NCI-H1048 (cell line): ENCODE measurements at places on chromosomes 11 and 22.

DNA sequence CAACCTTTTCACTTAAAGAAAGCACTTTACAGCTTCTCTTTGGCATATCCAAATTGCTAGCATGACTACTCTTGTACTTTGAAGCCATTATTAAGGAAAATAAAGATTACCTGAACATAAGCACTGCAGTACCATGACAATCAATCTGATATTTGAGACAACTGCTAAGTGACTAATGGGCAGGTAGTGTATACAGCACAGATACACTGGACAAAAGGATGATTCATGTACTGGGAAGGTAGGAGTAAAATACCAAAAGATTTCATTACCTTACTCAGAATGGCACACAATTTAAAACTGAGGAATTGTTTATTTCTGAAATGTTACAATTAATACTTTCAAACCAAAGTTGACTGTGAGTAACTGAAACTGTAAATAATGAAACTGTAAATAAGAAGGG, 1054.3 kb upstream of the TENM4 start:
- DNase-seq = no peak

- no peak for DNase-seq
Observed at GRCh38 chr11:69906453-69906907, 87.3 kb upstream of the FGF3 start.

DNA sequence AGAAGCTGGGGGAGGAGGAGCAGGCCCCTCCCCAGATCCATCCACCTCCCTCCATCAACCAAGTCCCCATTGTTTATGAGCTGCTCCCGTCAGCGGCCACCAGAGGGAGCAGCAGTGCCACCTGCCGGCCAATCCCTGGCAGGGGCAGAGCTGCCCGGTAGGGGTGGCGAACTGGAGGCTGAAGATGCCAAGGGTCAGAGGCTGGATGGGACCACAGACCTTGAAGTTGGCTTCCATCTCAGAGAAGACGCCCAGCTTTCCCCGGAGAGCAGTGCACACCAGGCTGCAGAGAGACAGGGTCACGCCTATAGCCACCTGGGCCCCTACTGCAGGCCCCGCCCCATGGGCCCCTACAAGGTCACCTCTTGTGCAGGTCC, 3.6 kb downstream of the FIBP start:
- no peak for DNase-seq

DNA sequence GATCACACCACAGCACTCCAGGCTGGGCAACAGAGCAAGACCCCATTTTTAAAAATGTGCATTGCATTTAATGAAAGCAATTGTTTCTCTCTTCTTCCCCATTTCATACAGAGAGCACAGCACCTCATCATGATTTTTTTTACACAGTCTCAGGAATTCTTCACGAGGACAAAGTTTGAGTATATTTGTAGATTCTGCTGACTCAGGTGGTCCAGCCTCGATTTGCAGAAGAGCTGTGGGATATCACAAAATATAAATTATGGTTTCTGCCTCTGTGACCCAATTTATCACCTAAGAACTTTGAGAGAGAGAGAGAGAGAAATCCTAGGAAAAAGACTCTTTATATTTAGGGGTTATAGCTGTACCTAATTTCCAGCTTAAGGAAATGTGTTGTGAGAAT, 19.8 kb downstream of the CASP5 start:
- DNase-seq = no peak

DNA sequence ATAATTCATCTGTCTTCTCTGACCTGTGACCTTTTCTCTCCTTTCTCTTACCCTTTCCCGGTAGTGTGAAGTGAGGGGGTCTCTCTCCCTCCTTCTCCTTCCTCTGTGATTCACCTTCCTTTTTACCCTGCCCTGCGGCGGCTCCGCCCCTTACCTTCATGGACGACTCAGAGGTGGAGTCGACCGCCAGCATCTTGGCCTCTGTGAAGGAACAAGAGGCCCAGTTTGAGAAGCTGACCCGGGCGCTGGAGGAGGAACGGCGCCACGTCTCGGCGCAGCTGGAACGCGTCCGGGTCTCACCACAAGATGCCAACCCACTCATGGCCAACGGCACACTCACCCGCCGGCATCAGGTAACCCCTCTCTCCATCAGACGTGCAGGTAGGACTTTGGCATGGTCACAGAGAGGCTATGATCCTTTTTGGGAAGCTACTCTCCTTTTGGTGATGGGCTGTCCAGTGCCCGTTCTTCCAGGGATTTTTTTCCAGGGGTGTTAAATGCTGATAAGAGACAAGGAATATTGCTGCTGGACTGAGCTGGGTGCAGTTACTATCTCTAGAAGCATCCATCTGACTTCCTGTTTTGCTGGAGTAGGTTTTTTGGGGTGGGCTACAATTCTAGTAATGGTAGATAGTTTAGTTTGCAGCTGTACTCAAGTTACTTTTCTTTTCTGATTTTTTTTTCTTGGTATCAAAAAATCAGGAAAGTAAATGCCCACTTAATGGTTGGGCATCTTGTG, 29.9 kb downstream of the CTNND1 start:
- no peak for DNase-seq

- DNase-seq = no peak
Observed at GRCh38 chr11:113249491-113249763, 65.0 kb upstream of the TTC12 start.

- DNase-seq = no peak
Observed at GRCh38 chr22:48923165-48923865, 904.4 kb downstream of the BRD1 start.

- DNase-seq = no peak
Observed at GRCh38 chr11:83092488-83093384, 21.0 kb upstream of the RAB30 start.

- peak; percentile 32 for DNase-seq
Observed at GRCh38 chr22:27107824-27108223, 450.4 kb downstream of the MIAT start.

GRCh38 chr11:122923302-122923701, 40.7 kb downstream of the JHY start:
- DNase-seq = no peak

DNA sequence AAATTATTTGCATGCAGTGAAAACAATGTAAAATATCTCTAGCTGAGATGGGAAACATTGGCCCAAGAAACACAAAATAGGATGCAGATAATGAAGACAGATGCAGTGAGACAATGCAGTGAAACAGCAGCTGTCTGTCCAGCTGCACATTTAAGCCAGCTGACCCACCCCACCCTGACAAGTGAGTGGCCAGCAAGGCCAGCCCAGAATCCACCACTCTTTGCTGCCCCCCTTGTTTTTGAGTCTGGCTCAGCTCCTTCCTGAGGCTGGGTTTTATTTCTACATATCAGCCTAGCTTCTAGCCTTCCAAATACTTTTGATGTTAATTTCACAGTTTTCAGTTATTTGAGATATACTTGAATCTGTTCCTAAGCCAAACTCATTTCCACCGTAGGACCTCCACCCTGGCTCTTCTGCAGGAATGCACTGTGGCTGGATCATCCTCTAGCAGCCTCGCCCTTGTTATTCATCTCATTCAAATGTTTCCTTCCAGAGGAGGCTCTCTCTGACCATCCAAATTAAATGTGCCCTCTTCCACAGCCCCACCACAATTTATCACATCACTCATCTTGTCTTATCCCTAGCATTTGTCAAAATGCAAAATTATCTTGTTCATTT, 154.1 kb upstream of the POU2AF2 start:
- DNase-seq = no peak

GRCh38 chr11:35274909-35275785, 136.2 kb downstream of the CD44 start:
- DNase-seq = no peak

DNA sequence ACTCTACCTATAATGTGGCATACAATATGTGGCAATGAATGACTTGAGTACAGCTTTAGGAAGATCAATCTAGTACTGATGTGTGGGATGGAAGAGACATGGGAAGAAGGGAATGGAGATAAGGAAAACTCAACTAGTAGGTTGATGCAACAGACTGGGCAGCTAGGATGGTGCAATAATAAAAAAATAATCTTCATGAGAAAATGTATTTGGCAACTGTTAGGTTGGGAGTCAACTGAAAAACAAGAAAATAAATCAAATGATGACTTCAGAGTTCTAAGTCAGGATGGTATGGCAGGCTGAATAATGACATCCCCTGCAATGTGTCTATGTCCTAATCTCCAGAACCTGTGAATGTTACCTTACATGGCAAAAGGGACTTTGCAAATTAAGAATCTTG, 236.8 kb upstream of the PITPNB start:
- DNase-seq = no peak

DNA sequence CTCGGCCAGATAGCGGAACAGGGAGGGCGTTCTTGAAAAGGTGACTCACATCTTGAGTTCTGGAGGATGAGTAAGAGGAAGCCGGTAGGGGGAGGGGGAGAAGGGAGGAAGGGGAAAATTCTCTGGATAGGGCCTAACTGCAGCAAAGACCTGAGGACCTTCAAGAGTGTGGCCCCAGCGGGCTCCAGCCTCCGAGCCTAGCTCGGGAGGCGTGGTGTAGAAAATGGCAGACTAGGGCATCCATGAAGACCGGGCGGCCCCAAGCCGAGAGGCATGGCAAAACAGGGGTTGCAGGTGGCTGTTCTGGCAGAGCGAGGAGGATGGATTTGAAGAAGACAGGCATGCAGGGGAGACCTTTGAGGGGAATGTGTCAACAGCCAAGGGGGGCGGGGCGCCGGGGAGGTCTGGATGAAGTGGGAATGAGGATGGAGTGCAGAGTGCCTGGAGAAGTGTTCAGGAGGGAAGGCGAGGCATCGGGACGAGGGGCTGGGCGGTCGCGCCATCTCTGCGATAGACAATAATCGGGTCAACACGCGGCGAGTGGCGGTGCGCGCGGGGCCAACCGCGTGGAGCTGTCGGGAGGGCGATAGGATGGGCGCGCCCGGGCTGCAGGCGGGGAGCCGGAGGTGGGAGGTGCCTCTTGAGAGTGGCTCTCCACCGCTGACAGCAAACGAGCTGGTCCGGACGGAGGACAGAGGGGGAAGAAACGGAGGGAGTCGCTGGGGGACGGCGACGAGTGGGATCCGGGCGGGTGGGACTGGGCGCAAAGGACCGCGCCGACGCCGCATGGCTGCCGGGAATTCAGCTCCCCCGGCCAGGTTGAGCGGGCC, 40.0 kb upstream of the CREB3L1 start:
- DNase-seq = no peak

DNA sequence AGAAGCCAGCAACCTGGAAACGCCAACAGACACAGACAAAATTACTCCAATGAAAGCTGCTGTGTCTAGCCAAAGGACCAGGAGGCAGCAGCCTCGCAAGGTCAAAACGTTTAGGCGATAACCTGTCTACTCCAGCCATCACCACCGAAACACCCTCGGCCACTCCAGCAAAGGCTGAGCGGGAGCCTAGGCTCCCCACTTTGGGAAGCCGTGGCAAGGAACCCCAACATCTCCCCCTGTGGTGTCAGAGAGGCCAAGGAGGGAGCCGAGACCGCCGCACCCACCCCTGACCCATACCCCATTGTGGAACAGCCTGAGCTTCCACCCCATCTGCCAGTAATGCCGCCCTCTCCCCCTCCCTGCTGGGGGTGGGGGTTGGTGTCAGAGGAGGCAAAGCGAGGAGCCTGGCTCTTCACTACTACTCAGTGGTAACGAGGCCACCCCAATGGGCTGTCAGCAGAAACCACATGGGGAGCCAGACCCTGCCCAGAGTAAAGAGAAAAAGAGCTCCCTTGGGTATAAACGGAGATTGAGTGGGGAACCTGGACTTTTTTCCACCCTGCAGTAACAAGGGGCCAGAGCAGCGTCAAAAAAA, 33.9 kb upstream of the SEPTIN5 start:
- DNase-seq = no peak

- DNase-seq = no peak
Observed at GRCh38 chr11:46858920-46859546, 13.0 kb upstream of the CKAP5 start.

GRCh38 chr11:8792710-8793109, 110.1 kb downstream of the RPL27A start:
- DNase-seq = no peak
